Activated naive CD8-positive, alpha-beta T cell treated with anti-CD3 and anti-CD28 coated beads, Interleukin-2, amount 50 U/mL, for 16 hours (primary cell): ENCODE measurements at places on chromosomes 7 and 10.

DNA sequence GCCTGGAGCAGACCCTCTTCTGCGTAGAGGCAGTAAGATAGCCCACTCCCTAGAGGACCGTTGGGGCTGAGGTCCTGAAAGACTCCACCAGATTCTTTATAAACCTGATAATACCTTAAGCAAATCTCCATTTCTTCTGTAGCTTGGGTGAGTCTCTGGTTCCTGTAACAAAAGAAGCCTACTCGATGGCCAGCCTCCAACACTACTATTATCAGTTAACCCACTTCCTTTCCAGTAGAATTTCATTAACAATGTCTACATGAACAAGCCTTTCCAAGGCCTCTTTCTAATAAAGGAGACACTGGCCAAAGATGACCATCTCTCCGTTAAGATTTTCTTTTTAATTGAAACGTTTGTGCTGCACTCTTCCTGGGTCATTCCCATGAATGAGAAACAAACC is 201.7 kb upstream of the KCTD7 start:
- no peak for DNase-seq

GRCh38 chr10:87659571-87660483 is at the start of gene PAPSS2:
Gene PAPSS2 (plus strand): TSS chr10:87659878. CDS start chr10:87659982, 104 bp downstream.
- no peak for DNase-seq

GRCh38 chr7:148155000-148155399 is 435.6 kb upstream of the C7orf33 start:
- no peak for DNase-seq

- no peak for DNase-seq
Observed at GRCh38 chr10:121313119-121313875, 284.9 kb downstream of the FGFR2 start.

DNA sequence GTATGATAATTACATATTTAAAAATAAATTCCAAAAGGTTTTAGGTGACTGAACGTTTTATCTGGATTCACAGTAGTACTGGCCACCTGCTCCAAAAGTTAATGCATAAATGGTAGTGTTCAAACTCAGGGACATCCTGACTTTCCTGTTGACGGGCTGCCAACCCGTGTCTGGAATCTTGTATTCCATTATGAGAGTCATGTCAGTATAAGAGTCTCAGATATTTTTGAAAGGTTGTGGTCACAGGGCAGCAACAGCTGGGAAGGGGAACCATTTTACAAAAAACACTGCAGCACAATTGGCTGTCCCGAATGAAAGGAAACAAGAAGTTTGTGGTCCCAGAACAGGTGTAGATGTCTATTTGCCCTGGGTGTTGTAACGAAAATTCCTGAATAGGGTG is 2.8 kb downstream of the TDRD1 start:
- DNase-seq, result no peak

DNA sequence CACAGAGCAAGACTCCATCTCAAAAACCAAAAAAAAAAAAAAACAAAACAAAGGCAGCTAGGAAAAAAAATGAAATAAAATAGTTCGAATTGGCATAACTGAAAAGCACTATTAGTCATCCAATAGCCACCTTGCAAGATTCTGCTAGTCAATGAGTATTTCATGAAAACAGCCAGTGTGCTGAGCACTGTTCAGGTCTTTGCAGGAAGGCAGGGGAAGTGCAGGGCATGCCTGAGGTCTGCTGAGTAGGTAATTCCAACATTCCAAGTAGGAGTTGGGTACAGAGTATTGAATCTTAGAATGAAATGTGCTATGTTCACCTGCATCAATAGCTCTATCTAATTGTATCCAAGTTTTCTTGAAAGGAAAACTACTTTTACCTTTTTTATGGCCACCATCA is 22.9 kb downstream of the ABRAXAS2 start:
- DNase-seq, result no peak

- no peak for DNase-seq
Observed at GRCh38 chr10:111873621-111874135, 309.9 kb downstream of the GPAM start.

DNA sequence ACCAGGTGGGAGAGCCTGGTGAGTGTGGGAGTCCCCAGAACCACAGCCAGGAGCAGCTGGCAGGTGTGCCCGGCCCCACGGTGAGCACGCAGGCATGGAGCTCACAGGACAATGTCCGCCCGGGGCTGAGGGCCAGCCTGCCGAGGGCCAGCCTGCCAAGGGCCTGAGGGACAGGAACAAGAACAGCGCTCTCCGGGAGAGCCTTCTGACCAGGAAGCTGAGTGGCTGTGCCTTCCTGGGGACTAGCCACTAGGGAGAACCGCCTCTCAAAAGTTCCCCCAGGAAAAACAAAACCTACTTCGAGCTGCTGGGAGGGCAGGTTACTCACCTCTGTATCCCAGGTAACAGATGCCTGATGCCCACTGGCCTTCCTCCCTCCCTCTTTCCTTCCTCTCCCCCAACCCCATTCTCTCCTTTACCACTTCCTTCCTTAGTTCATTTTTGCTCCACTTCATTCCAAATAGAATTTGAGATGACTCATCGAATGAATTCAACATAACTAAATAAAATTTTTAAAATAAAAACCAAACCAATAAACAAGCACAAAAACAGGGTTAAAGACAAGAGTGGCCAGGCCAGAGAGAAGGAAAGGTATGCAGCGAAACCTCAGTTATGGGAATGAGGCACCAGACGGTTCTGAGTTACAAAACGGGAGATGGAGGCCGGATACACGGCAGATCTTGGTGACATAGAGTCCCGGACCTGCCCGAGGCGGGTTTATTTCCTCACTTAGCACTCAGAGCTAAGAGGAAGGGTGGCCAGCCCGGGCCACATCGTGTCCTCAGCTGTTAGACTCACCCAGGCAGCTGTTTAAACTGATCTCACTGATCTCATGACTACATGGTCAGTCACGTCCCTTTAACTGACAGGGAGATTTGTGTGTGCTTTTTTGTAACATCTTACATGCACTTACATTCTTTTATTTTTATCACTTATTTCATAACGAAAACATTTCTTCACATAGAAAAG is 128.5 kb downstream of the TNS3 start:
- no peak for DNase-seq

GRCh38 chr10:95295031-95295755 is 4.4 kb upstream of the PDLIM1 start:
- DNase-seq, result no peak

DNA sequence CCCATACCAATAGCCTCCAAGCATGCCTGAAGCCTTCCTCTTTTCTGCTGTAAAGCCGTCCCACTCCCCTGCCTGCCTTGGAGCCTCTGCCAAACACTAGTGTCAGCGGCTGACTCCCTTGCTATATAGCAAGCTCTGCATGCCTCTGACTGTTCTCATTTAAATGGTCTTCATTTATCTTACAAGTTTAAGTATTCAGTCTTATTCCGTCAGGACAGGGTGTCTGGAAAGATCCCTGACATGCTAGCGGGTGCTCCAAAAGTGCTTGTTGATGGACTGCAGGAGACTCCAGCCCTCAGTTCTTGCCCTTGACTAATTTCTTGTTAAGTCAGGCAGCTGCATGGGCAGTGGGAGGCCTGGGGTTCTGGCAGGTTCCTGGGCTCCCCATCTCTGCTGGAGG is 298.7 kb downstream of the GFRA1 start:
- no peak for DNase-seq

GRCh38 chr10:132612571-132613504 is 75.3 kb downstream of the INPP5A start:
- DNase-seq, result no peak

GRCh38 chr7:65379318-65379717 is 5.7 kb downstream of the ZNF92 start:
- no peak for DNase-seq

GRCh38 chr7:6563936-6564770 is 12.9 kb upstream of the GRID2IP start:
- DNase-seq, result no peak

- DNase-seq, result no peak
Observed at GRCh38 chr10:35778306-35778705, 136.2 kb upstream of the FZD8 start.

- DNase-seq, result no peak
Observed at GRCh38 chr10:23994459-23995046, 214.4 kb upstream of the KIAA1217 start.

- no peak for DNase-seq
Observed at GRCh38 chr7:54116956-54117355, 425.2 kb upstream of the VSTM2A start.

DNA sequence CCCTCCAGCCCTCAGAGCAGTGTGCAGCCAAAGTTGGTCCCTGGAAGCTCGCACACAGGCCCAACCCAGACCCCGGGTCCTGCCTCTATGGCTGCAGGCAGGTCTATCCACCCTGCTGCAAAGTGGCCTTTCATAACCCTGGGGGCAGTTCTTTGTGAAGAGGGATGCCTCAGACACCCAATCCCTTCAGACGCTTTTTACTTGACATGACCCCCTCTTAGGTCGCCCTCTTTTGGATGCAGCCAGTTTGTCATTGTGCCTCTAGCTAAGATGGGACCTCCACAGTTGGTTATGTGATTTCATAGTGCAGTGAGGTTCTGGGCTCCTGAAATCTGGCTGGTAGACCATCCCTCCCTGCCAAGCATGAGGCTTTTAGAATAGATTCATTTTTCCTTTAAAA is 27.3 kb downstream of the SMKR1 start:
- DNase-seq, result no peak

DNA sequence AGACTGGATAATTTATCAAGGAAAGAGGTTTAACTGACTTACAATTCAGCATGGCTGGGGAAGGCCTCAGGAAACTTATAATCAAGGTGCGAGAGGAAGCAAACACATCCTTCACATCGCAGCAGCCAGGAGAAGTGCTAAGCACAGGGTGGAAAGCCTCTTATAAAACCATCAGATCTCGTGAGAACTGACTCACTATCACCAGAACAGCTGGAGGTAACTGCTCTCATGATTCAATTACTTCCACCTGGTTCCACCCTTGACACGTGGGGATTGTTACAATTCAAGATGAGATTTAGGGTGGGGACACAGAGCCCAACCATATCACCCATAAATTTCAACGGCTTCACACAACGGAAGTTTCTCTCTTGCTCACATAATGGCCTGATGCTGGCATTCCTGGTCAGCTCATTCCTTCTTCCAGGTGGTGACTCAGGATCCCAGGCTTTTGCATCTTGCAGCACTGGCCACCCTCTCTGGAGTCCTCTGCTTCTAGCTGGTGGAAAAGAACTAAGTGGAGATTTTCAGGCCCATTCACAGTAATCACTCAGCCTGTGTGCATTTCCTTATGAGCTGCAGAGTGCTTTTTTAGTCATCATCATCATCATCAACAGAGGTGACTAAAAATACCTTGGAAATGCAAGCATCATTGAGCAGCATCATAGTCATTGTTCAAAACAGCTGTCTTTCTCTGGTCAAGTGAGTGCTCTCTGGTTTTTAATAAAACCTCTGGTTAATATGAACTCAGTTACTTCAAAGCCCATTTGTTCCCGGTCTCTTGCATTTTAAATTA is 308.1 kb downstream of the SFMBT2 start:
- DNase-seq, result no peak

DNA sequence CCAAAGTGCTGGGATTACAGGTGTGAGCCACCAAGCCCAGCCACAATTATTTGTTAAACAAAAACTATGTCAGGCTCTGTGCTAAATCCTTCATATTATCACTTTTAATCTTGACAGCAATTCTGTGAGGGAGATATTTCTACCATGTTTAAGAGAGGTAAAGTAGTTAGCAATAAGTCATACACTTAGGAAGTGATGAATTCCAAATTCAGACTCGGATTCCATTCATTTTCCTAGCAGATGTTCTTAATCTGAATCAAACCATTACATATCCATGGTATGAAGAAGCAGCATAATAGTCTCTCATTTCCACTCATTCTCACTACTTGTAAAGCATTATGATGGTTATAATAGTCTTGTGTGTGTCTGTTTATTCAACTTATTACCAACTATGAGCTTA is 2.9 kb upstream of the CD36 start:
- DNase-seq, result no peak

DNA sequence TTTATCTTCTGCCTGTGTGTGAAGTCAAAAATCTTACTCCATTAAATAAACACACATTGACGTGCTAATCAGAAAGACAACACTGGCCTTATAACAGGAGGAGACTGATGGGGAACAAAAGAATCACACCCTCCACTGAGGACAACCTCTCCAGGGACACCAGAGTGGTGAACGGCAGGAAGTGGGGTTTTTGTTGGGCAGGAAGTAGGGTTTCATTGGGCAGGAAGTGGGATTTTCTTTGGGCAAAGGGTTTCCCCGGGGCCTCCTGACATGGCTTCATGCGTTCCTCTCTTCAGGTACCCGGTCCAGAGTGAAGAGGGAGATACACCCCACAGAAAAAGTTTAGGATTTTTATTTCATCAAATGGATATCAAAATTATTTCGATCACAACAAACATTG is 30.6 kb downstream of the ADARB2 start:
- DNase-seq, result no peak

DNA sequence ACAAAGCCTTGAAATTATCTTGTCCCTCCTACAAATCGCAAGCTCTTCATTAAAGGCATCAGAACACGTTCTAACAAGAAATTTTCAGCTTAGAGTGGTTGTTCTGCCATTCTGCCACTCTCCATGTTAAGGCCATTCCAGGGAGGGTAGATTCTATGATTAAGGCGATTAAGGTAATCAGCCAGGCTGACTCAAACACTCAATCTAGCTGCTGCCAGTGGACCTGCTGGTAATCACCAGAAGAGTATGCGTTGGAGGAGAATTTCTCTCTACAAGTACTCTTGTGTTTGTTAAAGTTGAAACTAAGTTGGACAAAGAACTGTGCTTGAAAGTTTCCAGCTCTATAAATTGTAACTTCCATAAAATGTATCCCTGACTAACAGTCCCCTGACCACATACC is 149.2 kb upstream of the COL1A2 start:
- DNase-seq, result no peak

DNA sequence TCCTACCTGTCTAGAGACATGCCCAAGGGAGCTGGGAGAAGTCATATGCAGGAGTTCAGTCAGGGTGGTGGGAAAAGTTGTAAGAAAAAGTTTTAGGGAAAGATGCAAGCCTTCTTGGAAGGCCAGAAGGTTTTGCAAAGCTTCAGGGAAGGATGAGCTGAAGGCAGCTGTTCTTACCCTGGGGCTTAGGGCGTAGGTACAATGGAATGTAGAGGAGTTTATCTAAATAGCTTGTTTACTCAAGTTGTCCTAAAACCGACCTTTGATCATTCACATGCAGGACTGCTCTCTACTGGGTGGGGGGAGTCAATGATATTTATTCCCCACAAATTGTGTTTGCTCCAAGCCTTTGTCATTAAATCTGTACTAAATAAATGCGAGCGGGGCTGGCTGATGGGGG is 277.0 kb downstream of the CRPPA start:
- no peak for DNase-seq

DNA sequence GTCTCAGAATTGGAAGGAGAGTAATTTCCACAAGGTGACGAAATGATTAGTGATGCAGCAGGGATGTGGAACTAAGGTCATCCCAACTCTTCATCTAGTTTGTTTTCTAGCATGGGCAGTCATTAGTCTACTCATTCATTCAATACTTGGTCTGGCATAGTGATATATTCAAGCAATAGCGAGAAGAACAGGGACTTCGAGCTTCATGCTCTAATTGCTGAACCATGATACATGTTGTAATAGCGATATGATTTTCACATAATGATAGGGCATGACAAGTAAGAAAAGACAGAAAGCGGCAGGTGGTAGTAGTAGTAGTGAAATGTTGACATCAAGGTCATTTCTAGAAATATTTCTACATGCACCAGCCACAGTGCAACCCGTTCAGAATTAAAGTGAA is 652.1 kb downstream of the PHTF2 start:
- DNase-seq, result no peak

GRCh38 chr10:71068861-71069271 is 143.5 kb upstream of the UNC5B start:
- no peak for DNase-seq
